ENCODE measurements at places on chromosomes 2 and 18.

- no peak for DNase-seq
Measured at GRCh38 chr2:114049280-114049679, 159.4 kb downstream of the ACTR3 start.

GRCh38 chr2:206316141-206316540 is 41.7 kb downstream of the ZDBF2 start:
- no peak for DNase-seq

GRCh38 chr2:232336241-232336736 is 42.3 kb upstream of the ALPP start:
- DNase-seq, result no peak

GRCh38 chr2:168118733-168119514 is 128.5 kb downstream of the STK39 start:
- no peak for DNase-seq

- no peak for DNase-seq
Measured at GRCh38 chr18:2916184-2916583, 69.4 kb downstream of the EMILIN2 start.

- DNase-seq, result peak; percentile 95
Measured at GRCh38 chr2:174487108-174487819, 435 bp upstream of the GPR155 start.

- peak; percentile 80 for DNase-seq
Measured at GRCh38 chr2:74834792-74835755, 1.1 kb downstream of the HK2 start.

GRCh38 chr2:33589444-33589843 is 9.7 kb downstream of the FAM98A start:
- DNase-seq, result no peak

- DNase-seq, result peak; percentile 31
Measured at GRCh38 chr18:21686282-21687105, 18.1 kb downstream of the ABHD3 start.

- DNase-seq, result peak; percentile 59
Measured at GRCh38 chr2:120231974-120232635, 8.9 kb upstream of the TMEM185B start.

- DNase-seq, result no peak
Measured at GRCh38 chr2:15050483-15050882, 418.0 kb downstream of the LRATD1 start.

GRCh38 chr2:33588232-33588631 is 10.9 kb downstream of the FAM98A start:
- DNase-seq, result no peak

- no peak for DNase-seq
Measured at GRCh38 chr18:13328213-13328612, 109.7 kb downstream of the LDLRAD4 start.

- no peak for DNase-seq
Measured at GRCh38 chr2:36088716-36089328, 266.8 kb upstream of the CRIM1 start.

DNA sequence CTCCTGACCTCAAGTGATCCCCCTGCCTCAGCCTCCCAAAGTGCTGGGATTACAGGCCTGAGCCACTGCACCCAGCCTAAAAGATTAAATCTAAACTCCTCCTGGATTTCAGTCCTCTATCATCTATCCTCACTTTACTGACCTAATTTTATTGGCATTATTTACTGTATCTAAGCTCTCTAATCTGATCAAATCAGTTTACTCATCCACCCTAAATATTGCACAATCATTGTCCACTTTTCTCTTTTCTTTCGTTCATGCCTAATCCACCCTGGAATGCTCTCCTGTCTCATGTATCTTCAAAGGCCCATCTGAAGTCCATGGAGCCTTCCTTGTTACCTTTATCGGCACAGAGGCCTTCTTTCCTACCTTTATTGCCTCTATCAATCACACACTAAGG is 31.6 kb upstream of the GPR155 start:
- no peak for DNase-seq

- no peak for DNase-seq
Measured at GRCh38 chr2:145068509-145068908, 548.6 kb upstream of the ZEB2 start.

Measured in GM06990 (cell line).